ENCODE measurements at places on chromosomes 11 and 22.

DNA sequence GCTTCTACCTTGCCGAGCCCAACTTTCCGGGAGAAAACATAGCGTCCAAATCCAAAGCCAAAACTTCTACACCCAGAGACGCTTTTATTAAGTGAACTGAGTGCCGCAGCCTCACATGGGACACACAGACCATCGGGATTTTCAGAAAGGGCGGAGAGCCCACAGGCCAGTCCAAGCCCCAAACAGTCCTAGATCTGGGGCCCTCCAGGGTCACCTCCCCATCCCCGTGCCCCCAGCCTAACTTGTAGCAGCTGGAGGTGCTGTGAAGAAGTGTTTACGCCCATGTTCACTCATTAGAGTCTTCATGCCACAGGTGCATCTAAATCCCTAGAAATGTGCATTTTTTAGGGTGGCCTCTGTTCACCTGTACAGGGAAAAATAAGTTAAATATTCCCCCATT, 14.1 kb upstream of the ADORA2A start:
- DNase-seq, result no peak

GRCh38 chr22:40621309-40622151, 15.0 kb downstream of the MRTFA start:
- no peak for DNase-seq

GRCh38 chr11:11995601-11996000, 12.8 kb downstream of the DKK3 start:
- DNase-seq, result no peak

DNA sequence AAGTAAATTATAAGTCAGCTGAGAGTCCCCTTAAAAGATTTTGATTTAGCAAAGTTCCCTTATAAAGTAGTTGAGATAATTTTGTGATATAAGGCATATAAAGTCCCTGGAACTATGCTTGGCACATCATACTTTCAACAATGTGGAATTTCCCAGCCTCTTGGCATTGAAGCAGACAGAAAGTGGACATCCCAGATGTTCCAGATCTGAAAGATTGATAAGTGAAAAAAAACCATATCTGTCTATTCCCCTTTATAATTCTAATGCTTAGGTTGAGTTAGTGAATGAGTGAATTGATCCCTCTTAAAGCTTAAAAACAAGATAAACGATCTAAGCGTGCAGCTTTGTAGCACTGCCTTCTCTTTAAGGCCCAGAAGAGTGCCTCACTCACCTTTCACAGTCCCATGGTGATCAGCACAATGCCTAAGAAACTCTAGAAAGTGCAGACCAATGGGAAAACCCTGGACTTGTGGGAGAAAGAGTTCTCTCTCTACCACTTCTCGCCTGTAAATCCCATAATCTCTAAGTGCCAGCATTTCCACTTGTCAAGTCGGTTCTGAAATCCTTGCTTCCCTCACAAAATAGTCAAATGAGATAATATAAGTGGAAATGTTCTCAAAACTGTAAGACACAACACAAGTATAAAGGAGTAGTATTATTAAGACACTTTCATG, 17.8 kb downstream of the FIBIN start:
- DNase-seq, result no peak

DNA sequence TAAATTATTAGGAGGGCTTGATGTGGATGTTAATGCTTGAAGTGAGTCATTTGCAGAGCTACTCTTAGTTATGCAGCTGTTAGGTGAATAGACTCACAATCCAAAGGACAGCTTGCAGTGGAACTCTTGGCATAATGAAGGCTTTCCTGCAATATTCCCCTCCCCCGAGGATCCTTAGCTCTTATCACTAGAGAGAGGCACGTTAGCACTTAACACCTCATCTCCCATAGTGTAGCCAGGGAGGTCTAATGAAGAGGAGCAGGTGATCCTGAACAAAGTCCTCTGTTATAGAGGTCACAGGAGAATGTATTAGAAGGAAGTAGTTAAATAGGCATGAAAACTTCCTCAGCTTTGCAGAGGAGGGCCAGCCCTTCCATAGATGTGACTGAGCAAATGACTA, 919.2 kb upstream of the FAT3 start:
- no peak for DNase-seq

- DNase-seq, result no peak
Measured at GRCh38 chr11:108669711-108670110, 4.8 kb downstream of the DDX10 start.

DNA sequence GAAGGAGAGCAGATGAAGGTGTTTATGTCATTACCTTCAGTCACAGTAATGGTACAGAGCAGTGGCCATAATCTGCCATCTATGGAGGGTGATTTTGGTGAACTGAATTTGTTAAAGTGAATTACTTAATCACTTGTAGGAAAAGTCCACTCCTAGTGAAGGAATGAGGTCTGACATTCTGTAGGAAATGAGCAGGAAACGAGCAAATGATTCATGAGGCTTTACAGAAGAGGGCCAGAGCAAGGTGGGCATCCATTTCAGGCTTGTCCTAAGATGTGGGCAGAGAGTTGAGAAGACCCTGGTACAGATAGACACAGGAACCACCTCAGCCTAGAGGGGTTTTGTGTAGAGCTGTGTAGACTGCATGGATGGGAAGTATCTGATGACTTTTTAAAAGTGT, 6.0 kb upstream of the SGSM3 start:
- no peak for DNase-seq

DNA sequence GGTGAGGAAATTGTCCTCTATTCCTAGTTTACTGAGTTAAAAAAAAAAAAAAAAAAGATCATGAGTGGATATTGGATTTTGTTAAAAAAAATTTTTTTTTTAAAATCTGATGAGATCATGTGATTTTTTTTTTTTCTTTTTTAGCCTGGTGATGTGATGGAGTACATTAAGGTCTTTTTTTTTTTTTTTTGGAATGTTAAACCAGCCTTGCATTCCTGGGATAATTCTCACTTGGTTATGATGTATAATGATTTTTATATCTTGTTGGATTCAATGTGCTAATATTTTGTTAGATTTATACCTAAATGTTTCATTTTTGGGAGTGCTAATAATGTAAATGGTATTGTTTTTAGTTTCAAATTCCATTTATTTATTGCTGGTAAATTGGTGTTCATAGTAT, 43.3 kb downstream of the DDX10 start:
- no peak for DNase-seq

DNA sequence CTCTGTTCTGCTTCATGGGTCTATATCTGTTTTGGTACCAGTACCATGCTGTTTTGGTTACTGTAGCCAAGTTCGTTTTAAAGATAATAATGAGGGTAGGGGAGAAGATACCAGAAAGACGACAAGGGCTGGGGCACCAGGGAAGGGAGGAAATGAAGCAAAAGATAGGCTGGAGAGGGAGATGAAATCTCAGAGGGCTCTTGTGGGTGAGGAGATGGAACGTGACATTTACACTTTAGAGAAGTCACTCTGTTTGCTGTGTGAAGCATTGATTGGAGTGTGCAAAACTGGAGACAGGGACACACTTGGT, 33.5 kb downstream of the OR4D9 start:
- DNase-seq, result no peak

DNA sequence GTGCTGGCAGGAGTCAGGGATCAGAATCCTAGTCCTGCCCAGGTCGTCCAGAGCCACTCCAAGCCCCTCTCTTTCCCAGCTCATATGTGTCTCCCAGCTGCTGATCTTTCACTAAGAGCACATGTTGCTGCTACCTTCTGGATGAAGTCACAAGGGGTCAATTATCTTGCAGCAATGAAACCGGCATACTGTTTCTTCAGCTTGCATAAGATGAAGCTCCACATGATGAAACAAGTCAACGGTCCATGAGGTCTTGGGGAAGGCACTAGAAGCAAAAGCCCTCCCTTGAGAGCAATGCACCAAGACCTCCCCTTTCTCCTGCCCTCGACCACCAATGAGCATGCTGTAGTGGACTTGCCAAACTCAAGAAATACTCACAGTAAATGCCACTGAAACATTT, 148.9 kb downstream of the TENM4 start:
- no peak for DNase-seq

GRCh38 chr22:29288837-29289236, 17.6 kb upstream of the GAS2L1 start:
- DNase-seq, result no peak

- no peak for DNase-seq
Measured at GRCh38 chr11:69831985-69832384, 12.8 kb upstream of the FGF3 start.

DNA sequence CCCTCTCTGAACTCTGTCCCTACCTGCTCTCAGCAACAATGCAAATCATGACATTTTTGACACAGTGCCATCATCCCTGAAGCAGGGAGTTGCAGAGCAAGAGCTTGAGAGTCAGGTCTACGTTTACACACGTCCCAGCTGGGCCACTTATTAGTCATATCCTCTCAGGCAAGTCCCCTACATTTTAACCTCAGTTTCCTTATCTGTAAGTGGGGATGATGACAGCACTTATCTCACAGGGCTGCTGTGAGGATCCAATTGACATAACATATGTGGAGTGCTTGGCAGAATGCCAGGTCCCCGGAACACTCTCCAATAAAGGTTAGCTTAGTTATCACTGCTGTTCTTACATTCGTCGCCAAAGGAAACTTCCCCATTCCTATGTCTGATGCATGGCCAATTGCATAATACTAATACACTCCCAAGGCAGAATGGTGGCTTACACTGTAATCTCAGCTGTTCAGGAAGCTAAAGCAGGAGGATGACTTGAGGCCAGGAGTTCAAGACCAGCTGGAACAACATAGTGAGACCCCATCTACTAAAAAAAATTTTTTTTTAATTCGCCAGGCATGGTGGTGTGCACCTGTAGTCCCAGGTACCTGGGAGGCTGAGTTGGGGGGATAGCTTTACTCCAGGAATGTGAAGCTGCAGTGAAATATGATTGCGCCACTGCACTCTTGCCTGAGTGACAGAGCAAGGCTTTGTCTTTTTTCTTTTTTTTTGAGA, 16.6 kb downstream of the ASCC2 start:
- no peak for DNase-seq

GRCh38 chr22:26461188-26461810, 22.3 kb downstream of the HPS4 start:
- DNase-seq, result peak; percentile 63

GRCh38 chr11:25794804-25795203, 537.1 kb upstream of the ANO3 start:
- no peak for DNase-seq

DNA sequence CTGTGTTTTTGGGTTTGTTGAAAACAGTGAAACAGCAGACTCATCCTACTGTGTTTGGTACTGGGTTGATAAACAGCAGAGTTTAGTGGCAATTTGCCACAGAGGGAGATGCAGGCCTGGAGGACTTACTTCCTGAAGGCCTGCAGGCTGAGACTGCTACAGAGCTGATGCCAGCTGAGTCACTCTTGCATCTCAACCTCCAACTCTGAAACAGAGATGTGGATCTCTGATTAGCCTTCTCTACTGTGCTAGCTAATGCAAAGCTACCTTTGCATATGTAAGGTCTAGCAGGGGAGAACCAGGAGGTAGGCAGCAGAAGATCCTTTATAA, 14.3 kb downstream of the ATP5MG start:
- no peak for DNase-seq

GRCh38 chr11:133064152-133064877, 468.0 kb downstream of the OPCML start:
- DNase-seq, result peak; percentile 68

DNA sequence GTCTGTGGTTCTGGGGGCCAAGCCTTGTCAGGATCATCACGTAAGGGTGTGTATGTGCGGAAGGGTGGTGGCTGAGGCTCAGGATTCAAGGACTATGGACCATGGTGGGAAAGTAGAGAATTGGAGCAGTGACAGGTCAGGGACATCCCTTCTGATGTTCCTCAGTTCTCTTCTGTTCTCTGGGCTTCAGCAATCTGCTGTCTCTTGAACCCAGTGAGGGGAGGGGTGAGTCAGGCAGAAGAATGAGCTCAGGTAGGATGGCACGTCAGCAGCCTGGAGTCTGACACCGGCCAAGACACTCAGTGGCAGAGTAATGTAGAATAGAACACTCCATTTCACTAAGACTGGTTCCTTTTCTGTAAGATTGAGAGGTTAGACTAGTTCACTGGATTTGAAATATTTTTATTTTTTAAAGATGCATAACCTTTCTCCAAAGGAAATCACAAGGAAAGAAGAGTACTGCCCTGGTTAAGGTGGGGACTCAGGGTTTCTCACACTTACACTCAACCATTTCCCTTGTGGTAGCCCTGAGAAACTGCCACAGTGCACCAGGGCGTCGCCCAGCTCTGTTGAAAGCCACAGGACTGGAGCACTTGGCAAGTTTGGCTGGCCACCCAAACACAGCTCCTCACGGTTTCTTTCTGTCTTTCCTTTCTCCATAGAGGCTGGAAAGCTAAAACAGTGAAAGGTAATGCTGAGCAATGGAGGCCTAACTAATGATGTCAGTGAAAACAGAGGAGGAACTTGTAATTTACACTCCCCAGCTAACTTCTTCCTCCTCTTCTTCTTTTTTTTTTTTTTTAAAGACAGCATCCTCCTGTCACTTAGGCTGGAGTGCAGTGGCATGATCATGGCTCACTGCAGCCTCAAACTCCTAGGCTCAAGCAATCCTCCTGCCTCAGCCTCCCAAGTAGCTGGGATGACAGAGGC, 23.1 kb upstream of the MICAL2 start:
- no peak for DNase-seq

GRCh38 chr11:5291207-5291838, 10.4 kb downstream of the OR51B4 start:
- DNase-seq, result no peak

- no peak for DNase-seq
Measured at GRCh38 chr11:123976770-123977560, 616 bp downstream of the OR10S1 start.

DNA sequence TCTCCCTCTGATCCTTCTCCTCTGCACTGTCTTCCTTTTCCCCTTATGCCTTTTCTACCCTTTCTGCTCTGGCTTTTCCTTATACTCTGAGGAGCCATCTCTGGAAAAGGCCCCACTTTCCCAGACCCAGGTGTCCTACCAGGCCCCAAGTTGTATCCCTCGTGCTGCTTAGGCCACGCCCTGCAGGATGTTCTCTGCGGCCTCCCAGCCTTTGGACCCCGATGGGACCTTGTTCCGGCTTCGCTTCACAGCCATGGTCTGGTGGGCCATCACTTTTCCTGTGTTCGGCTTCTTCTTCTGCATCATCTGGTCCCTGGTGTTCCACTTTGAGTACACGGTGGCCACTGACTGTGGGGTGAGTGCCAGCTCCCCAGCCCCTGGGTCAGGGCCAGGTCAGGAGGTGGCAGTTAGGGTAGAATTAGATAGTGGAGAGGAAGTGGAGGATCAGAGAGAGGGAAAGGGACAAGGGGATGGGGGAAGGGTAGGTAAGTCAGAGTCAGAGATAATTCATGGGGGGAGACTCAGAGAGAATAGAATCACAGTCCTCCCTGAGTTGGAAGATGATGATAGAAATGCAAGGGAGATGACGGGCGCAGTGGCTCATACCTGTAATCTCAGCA, 8.9 kb downstream of the PGAP2 start:
- DNase-seq, result no peak

DNA sequence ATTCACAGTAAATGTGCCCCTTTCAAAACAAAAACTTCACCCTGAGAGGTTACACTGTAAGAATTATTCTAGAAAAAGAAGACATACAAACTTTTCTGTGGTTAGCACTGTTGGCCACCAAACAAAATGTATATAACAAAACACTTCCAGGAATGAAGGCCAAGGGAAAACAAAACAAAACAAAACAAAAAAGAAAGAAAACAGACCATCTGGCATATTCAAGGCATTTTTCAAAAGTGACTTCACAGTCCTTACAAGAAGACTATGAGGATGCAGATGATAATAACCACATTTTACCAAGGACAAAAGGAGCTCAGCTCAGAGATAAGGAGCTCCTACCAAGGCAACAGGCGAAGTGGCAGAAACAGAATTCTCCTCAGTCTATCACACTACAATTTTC, 24.9 kb downstream of the CTSC start:
- DNase-seq, result no peak
